ENCODE measurements at places on chromosomes 16 and 17.

- no peak for DNase-seq
Observed at GRCh38 chr17:75827308-75828075, 16.7 kb downstream of the UNC13D start.

GRCh38 chr17:177155-177554, 4.3 kb downstream of the DOC2B start:
- no peak for DNase-seq

DNA sequence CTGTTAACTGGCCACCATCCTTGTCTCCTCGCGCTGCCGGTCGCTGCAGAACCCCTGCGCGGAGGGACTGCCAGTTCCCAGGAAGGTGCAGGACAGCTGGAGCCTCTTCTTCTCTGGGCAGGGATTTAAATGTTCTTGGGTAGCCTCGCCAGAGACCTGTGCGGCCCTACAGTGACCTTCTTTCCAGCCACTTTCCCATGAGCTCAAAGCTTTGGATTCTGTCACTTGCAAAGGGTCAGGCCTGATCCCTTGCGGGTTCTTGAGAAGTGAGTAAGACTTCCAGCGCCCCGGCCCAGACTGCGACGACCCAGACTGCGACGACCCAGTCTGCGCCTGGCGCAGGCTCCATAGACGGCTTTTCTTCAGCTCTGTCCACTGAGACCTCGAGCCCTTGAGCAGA, 1.4 kb upstream of the SLFN5 start:
- no peak for DNase-seq

DNA sequence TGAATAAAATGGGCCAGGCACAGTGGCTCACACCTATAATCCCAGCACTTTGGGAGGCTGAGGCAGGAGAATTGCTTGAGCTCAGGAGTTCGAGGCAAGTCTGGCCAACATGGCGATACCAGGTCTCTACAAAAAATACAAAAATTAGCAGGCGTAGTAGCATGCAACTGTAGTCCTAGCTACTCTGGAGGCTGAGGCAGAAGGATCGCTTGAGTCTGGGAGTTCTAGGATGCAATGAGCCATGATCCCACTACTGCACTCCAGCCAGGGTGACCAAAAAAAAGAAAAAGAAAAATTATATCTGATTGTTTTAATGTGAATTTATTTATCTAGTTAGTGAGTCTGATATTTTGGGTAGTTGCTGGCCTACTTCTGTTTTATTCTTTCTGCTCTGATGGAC, 7.0 kb downstream of the IL34 start:
- DNase-seq: no peak

GRCh38 chr16:48158296-48158695, 2.5 kb upstream of the ABCC12 start:
- no peak for DNase-seq

DNA sequence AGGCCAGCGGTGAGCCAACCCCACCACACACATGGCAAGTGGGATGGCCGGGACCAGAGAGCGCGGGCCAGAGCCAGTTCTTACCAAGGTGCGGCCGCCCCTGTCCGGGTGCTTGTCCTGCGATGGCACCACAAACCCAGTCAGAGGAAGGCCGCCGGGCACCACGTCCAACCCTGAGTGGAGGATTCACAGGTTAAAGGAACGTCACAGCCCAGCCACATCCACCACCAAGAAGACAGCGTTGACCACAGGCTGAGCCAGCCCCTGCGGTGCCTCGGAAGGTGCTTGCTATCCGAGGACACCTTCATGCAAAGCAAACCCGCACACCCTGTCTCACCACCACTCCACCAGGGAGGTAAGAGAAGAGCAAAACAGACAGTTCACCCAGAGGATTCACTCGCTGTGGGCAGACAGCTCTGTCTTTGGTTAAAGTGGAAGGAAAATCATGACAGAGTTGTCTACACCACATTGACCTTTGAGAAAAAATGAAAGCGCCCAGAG, 15.8 kb downstream of the SLX4 start:
- DNase-seq: no peak

GRCh38 chr16:86455116-86455515, 55.2 kb upstream of the FOXF1 start:
- no peak for DNase-seq

DNA sequence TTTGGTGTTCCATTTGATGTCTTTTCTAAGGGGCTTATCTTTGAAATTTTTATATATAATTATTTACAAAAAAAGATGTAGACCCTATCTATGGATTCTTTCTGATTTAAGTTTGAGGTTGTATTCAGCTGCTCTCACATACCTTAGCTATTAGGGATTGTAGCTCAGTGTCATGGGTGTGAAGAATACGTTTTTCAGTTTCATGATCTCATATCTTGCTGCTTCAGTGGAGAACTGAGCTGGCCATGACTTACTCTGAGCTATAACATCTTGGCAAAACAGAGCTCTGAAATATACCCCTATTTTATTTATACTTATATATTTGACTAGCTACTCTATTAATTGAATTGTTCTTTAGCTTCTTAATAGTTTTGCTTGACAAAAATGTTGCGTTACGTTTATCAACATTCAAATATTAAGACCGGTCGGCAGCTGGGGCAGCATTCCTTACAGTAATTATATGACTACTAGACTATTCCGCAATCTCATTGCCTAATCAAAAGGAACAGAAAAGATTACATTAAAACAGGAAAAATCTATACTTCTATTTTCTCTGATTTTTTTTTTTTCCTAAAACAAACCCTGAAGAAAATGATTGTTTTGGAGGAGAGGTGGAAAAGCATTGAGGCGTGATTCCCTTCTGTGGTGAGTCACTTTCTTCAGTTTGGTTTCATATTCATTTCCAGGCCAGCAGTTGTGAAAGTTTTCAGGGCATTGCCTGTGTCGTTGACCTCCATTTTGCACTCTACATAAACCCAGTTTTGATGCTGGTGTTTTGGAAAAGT, 24.1 kb upstream of the KRT24 start:
- no peak for DNase-seq

- DNase-seq: no peak
Observed at GRCh38 chr17:9115214-9116191, 94.2 kb downstream of the NTN1 start.

DNA sequence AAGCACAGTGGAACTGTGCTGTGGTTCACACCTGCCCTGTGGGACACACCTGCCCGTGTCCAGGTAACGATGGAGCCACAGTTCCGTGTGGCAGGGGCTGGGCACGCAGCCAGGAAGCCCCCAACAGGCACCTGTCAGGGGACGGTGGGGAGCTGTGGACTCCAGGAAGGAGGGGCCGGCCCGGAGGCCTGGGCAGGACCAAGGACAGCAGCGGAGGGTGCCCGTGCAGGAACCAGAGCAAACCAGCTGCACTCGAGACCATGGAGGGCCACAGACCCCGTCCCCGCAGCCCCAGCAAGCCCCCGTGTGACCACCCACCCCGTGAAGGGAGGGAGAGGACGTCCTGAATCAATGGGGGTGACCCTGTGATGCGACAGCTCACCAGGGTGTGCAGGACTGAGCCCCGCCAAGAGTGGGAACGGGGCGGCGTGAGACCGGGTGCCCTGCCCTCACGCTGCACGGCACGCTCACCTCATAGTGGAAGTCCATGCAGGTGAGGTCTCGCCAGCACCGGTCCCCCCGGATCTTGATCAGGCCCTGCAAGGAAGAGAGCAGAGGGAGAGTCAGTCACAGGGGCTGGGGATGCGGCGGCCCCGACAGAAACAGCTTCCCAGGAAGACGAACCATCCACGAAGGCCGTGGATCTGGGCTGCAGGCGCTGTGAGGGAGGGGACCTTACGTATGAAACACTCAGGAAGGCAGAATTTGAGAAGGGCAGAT, 78.1 kb downstream of the LMF1 start:
- no peak for DNase-seq

GRCh38 chr16:2223942-2224486, 623 bp downstream of the E4F1 start:
- no peak for DNase-seq

- no peak for DNase-seq
Observed at GRCh38 chr16:90031186-90031930, 12.1 kb upstream of the DBNDD1 start.

- DNase-seq: no peak
Observed at GRCh38 chr17:29140631-29141513, 39.3 kb downstream of the MYO18A start.

GRCh38 chr16:47480410-47480809, 19.3 kb downstream of the PHKB start:
- no peak for DNase-seq

- DNase-seq: no peak
Observed at GRCh38 chr17:1975573-1975972, 49.6 kb downstream of the RTN4RL1 start.

GRCh38 chr16:53755026-53755910, 51.3 kb downstream of the FTO start:
- DNase-seq: no peak

DNA sequence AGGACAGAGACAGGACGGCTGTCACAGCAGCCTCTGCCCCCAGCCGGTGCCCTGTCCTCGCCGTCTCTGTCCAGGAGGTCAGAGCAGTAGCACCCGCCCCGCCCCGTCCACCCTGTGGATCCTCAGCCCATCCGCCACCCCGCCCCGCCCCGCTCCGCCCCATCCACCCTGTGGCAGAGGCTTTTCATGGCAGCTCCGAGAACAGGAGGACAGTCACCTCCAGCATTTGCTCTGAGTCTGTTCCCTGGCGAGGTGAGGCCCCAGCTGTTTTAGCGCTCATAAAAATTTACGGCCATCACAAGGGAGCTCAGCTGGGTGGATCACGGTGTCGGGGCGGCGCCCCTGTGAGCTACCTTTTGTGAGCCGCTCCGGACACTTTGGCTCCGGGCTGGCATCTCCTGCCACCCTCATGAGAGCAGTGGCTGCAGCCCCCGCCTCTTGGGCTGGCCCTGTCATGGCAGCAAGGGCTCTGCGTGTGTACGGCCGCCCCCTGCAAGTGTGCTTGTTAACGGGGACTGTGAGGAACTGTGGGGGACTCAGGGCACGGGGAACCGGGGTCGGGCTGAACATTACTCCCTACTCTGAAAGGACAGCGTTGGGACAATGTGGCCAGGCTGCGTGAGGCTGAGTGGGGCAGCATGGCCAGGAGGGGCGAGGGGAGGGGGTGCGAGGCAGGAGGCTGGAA, 32.3 kb upstream of the GNG13 start:
- no peak for DNase-seq

GRCh38 chr16:4053301-4053845, 62.9 kb downstream of the ADCY9 start:
- no peak for DNase-seq

DNA sequence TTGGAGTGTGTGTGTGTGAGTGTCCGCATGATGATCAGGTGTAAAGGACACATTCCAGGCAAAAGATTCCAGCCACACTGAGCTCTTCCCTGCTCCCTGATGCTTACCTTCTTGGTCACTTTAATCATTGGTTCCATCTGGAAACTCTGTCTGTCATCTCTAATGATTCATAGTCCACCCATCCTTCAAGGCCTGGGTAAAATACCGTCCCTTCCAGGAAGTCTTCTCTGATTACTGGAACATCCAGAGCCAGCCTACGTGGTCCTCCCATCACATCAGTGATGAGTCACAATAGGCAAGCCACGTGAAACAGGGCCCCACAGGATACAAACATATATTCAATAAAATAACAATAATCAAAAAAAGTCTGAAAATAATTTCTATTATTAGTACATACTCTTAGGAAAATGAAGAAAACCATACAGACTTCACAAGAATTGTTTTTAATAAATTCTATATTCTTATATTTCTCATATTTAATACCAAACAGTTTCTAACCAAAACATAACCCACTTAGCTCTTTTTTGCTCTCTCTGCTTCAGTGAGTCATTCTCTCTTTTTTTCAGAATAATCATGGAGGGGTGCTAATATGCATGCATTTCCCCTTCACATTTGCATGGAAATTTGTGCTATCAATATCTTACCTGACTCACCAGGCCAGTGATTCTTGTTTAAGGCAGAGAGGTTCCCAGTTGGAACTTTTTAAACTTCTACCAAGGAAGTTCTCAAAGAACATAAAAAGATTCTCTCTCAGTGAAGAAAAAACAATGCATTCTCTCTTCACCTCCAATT, 263.2 kb downstream of the TOX3 start:
- DNase-seq: no peak

DNA sequence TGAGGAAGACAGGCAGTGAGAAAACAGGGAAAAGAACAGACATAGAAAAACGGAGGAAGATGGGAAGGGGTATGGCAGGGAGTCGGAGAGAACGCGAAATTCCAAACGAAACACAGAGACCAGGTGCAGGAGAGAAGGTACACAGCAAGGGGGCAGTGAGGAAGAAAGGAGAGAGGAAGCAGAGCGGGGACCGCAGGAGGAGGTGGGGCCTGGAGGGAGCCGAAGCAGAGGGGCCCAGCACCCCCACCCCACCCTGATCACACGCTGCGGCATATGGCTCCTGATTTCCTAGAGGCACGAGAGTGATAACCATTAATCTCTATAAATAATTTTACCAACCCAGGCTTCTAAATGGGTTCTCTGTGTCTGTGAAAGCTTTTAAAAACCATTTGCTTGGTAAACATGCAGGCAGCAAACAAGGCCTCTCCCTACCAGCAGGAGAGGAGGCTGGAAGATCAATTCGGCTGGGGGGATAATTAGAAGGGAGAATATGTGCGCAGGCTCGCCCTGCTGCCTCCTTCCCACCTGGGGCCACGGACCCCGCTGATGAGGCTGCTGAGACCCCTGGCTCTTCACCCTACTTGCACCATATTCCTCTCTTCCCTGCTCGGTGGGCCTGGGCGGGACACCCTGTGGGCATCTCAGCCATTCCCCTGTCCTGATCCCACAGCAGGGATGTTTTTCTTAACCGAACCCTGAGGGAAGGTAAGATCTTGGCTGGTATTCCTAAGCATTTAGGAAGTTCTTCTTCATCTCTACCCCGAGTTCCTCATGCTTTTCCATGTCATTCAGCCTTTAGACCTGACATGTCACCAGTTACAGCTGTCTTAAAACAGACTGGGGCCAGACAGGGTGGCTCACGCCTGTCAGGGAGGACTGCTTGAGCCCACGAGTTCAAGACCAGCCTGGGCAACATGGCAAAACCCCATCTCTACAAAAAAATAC, 86.7 kb downstream of the TMEM132E start:
- DNase-seq: no peak

GRCh38 chr17:8056976-8057625, 18.2 kb downstream of the ALOX15B start:
- DNase-seq: no peak

DNA sequence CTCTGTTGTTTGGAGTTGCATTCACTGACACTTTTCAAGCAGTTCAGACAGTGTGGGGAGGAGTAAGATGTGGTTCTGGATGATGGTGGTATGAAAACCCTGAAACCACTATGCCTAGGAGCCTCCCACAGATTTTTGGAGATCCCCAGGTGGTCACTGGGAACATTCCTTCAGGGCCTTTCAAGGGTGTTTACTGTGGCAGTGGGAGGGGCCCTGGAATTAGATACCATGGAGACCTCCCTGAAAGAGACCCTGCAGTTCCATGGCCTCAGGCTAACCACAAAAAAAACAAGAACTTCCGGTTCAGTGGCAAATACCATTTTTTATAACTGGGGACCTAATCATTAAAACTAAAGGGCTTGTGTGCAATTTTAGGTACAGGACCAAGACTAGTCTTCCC, 79.9 kb downstream of the TMEM100 start:
- DNase-seq: no peak

GRCh38 chr17:34556384-34556783, 23.0 kb upstream of the TMEM132E start:
- DNase-seq: no peak

- peak; percentile 70 for DNase-seq
Observed at GRCh38 chr17:41801374-41802271, 10.1 kb downstream of the P3H4 start.
